ENCODE measurements at places on chromosomes 5 and 9. TPM values are rescaled to one million over a fixed set of nuclear protein-coding genes. Genes with fewer than 3 reads are reported as not detected.

TMEFF1 gene
- polyA plus RNA-seq, result 1.3 TPM

AJM1 gene
- 1.6 TPM for polyA plus RNA-seq

GRCh38 chr5:5182508-5183188 lies 42.5 kb downstream of the ADAMTS16 start:
- DNase-seq, result no peak

- DNase-seq, result no peak
Measured at GRCh38 chr5:143470120-143470519, 66.6 kb upstream of the NR3C1 start.

DNA sequence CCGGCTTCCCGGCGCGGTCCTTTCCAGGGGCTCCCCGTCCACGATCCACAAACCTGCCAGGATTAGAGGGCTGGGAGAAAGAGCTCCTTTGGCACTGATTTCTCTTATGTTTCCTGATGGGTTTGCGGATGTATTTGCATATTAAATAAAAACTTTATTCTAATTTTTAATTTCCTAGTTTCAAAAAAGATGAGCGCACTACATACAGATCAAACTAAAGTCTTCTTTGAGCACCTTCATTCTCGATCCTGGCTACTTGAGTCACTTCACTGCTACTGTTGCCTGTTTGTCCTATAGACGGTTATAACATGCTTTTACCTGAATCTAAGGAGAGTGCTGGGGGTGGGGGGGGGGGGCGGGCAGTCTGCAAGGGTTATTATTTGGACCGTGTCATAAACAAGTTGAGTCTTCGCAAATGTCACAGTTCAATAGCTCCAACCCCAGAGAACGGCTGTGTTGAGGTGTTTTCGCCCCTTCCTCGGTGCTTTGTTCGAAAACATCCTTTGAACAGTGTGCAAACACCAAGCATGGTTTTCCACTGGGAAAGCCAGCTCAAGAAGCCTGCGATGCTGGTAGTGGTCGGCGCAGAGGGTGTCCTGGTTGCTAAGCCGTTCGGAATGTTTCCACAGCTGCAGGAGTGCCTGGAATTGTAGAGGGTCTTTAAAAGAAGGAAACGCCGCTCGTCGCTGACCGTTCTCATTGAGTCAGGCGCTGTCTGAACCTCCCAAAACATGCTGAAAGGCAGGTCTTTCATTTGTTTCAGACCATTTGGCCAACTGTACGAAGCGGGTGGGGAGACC lies 1.1 kb upstream of the STK10 start:
- peak; percentile 54 for DNase-seq

- no peak for DNase-seq
Measured at GRCh38 chr9:126419475-126419874, 92.8 kb downstream of the MVB12B start.

DNA sequence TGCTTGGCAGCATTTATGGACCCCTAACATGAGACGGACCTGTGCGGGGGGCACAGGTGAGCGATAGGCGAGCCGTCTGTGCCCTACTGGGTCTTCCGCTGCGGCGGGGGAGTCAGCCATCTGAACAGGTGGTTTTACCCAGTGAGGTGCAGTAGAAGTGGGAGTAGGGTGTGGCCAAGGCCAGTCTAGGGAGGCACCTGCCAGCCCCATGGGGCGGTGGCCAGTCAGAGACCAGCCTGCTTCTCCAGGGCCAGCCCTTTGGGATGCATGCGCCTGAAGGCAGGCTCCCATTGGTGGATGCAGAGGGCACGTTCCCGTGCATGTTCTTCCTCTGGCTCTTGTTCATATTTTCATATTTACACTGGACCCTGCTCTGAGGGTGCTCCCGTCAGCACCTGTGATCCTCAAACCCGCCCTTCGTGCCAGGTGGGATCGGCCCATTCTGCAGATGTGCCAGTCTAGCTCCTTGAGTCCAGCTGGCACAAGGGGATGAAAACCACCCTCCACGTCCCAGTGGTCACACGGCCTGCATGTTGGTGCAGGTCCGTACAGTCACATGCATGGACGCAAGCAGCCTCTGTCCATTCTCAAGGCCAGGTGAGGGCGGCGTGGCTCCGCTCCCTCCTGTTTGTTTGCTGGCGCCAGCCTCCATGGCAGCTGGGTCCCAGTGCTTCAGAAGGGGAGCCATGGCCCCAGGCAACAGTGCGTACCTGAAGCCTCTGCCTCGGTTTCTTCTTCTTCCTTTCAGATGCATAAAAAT lies 9.0 kb downstream of the COL5A1 start:
- DNase-seq, result no peak

DNA sequence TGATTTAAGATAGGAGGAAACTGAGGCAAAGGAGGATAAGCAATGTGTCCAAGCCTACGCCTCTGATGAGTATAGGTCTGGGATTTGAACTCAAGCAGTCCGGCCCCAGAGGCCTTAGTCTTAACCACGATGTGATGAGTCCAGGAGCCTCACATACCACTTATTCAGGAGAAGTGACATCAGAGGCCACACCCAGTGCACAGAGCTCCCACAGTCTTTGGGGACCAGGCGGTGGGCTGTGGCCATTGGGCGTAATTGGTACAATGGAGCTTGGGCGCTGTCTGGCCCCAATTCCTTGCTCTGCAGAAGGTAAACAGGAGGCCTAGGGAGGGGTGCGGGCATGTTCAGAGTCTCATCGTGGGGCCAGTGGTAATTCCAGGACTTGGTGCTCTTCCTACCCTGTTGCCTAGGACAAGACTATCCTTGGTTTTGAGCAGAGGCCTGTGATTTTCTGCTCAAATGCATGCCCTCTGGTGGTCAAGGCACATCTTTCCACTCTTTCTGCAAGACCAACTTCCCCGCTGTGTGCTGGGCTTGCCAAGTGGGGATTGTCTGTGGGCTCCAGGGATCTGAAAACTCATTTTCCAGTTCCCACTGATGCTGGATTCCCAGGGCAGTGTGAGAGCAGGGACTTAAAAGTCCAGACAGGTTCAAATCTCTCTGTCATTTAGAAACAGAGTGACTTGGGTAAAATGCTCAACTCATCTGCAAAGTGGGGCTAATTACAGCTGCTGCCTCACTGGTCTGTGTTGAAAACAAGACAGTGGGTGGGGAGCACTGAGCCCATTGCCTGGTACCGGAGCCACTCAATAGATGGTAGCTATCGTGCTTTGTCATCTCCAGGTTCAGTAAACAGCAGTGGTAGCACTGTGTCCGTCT lies 15.8 kb downstream of the NDST1 start:
- peak; percentile 68 for DNase-seq

- DNase-seq, result peak; percentile 81
Measured at GRCh38 chr9:69554945-69555344, 117.2 kb downstream of the APBA1 start.

GRCh38 chr9:76643399-76644117 lies 120.7 kb upstream of the PCA3 start:
- no peak for DNase-seq

GRCh38 chr9:88056876-88057275 lies 81.4 kb downstream of the SPATA31C2 start:
- no peak for DNase-seq
